ENCODE measurements at places on chromosomes 4 and X.

- H3K36me3 ChIP-seq, result no peaks in the 10 kb centered on the region
- no peaks in the 10 kb centered on the region for H3K27me3 ChIP-seq
- H3K27ac ChIP-seq, result no peak overlapping the region
- no peak overlapping the region for H3K4me3 ChIP-seq
- DNase-seq, result peak; percentile 11
Observed at GRCh38 chrX:152220606-152221005, 82.2 kb upstream of the MAGEA10 start.

- DNase-seq, result no peak
- H3K36me3 ChIP-seq, result no peaks in the 10 kb centered on the region
- H3K4me3 ChIP-seq, result no peak overlapping the region
Observed at GRCh38 chr4:25756503-25756902, 100.9 kb downstream of the SLC34A2 start.

- no peak overlapping the region for H3K4me3 ChIP-seq
- H3K4me1 ChIP-seq, result no peaks in the 10 kb centered on the region
- no peak overlapping the region for H3K27ac ChIP-seq
- DNase-seq, result no peak
- H3K27me3 ChIP-seq, result no peaks in the 10 kb centered on the region
Observed at GRCh38 chr4:111108153-111108552, 485.3 kb upstream of the PITX2 start.

DNA sequence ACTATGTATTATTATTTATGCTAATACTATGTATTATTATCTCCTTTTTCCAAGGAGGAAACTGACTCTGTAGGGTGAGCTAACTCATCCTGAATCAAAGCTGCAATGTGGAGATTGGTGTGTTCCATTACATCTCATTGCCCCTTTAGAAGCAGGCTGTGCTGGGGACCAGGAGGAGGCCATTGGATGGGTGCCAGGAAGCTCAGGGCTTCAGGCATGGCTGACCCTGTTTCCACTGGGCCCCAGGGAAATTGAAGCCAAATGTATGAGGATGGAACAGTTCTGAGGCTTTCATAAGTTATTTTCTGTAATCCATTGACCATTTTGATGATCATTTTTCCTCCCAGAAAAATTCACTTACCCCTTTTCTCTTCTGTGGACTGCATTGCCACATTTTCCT is 418.8 kb upstream of the ZFP42 start:
- no peaks in the 10 kb centered on the region for H3K4me1 ChIP-seq
- H3K36me3 ChIP-seq, result no peaks in the 10 kb centered on the region
- H3K27ac ChIP-seq, result no peak overlapping the region
- H3K27me3 ChIP-seq, result no peaks in the 10 kb centered on the region
- no peak for DNase-seq
- no peak overlapping the region for H3K4me3 ChIP-seq

DNA sequence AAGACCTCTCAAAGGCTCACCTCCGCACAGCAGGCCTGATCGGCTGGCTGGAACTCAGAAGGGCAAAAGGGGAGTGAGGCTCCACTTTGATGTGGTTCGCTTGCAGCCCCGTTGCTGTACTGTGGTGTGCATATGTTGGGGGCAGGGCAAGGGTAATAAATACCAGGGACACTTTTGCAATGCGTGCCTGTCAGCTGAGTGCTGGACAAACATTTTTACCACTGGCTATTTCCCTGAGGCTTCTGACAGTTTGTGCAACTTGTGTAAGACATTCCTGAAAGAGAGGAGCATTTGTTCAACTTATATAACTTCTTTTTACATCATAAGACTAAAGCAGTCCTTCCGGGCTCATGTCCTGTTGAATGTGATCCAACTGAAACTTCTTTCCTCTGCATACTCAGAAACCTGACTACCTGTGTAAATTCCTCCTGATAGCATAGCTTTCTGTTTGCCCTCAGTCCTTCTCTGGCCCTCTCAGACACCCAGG is 82.3 kb downstream of the SPRY1 start:
- no peak overlapping the region for H3K27ac ChIP-seq
- no peaks in the 10 kb centered on the region for H3K27me3 ChIP-seq
- no peak overlapping the region for H3K4me3 ChIP-seq
- DNase-seq, result no peak
- H3K4me1 ChIP-seq, result peaks cover 11% of the 10 kb centered on the region

GRCh38 chr4:1258457-1258856 is 9.5 kb upstream of the CTBP1 start:
- DNase-seq, result no peak
- no peaks in the 10 kb centered on the region for H3K27me3 ChIP-seq
- H3K4me3 ChIP-seq, result no peak overlapping the region
- H3K36me3 ChIP-seq, result no peaks in the 10 kb centered on the region

GRCh38 chr4:74370912-74371311 is 6.0 kb downstream of the EREG start:
- H3K36me3 ChIP-seq, result peaks cover 12% of the 10 kb centered on the region
- no peak for DNase-seq
- H3K27me3 ChIP-seq, result no peaks in the 10 kb centered on the region
- H3K4me3 ChIP-seq, result no peak overlapping the region
- peaks cover 51% of the 10 kb centered on the region for H3K4me1 ChIP-seq

DNA sequence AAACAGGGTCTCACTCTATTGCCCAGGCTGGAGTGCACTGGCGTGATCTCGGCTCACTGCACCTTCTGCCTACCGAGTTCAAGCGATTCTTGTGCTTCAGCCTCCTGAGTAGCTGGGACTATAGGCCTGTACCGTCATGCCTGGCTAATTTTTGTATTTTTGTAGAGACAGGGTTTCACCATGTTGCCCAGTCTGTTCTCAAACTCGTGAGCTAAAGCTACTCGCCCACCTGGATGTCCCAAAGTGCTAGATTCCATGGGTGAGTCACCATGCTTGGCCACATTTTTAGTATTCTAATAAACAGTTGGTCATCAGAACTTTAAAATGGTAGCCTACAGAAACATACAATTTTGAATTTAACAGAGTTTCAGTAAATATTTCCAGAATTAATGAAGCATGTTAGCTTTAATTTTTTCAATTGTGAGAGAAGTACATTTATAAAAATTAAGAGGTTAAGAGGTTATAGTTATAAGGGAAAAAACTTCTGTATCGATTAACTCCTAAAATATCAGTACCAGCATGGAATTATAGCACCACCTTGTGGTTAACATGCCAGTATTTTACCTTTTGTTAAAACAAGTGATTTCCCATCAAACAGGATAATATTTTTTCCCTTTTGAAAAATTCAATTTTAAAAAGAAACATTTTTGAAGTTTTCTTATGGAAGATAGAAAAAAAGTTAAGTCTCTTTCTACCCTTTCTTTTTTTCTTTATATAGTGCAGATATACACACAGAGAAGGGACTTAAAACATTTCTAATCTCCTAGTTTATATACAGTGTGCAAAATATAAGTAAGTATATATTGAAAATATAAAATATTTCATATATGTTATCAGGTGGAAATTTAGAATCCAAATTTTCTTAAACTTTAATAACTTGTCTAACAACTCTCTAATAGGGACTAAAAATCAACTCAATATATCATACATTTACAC is 35.4 kb downstream of the CEP44 start:
- DNase-seq, result no peak
- no peak overlapping the region for H3K4me3 ChIP-seq
- H3K4me1 ChIP-seq, result peaks cover 14% of the 10 kb centered on the region
- H3K27ac ChIP-seq, result no peak overlapping the region
- no peaks in the 10 kb centered on the region for H3K36me3 ChIP-seq

- H3K36me3 ChIP-seq, result no peaks in the 10 kb centered on the region
- H3K4me1 ChIP-seq, result no peaks in the 10 kb centered on the region
- DNase-seq, result no peak
- H3K4me3 ChIP-seq, result no peak overlapping the region
- no peak overlapping the region for H3K27ac ChIP-seq
Observed at GRCh38 chr4:184988611-184989010, 29.7 kb upstream of the HELT start.

DNA sequence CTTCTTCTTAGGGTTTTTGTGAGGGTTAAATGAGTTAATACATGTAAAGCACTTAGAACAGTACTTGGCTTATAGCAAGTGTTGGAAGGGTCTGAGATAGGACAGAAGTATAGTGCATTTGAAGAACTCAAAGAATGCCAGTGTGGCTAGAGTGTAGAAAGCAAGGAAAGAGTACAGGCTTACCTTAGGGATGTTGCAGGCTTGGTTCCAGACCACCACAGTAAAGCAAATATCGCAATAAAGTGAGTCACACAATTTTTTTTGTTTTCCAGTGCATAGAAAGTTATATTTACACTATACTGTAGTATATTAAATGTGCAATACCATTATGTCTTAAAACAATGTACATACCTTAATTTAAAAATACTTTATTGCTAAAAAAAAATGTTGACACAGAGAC is 41.3 kb downstream of the KIF4A start:
- no peak for DNase-seq
- no peak overlapping the region for H3K4me3 ChIP-seq
- H3K27me3 ChIP-seq, result no peaks in the 10 kb centered on the region
- H3K36me3 ChIP-seq, result no peaks in the 10 kb centered on the region
- H3K27ac ChIP-seq, result no peak overlapping the region

- no peak for DNase-seq
- H3K27ac ChIP-seq, result no peak overlapping the region
- H3K36me3 ChIP-seq, result no peaks in the 10 kb centered on the region
- no peak overlapping the region for H3K4me3 ChIP-seq
- no peaks in the 10 kb centered on the region for H3K27me3 ChIP-seq
Observed at GRCh38 chr4:6232836-6233785, 32.8 kb upstream of the JAKMIP1 start.

DNA sequence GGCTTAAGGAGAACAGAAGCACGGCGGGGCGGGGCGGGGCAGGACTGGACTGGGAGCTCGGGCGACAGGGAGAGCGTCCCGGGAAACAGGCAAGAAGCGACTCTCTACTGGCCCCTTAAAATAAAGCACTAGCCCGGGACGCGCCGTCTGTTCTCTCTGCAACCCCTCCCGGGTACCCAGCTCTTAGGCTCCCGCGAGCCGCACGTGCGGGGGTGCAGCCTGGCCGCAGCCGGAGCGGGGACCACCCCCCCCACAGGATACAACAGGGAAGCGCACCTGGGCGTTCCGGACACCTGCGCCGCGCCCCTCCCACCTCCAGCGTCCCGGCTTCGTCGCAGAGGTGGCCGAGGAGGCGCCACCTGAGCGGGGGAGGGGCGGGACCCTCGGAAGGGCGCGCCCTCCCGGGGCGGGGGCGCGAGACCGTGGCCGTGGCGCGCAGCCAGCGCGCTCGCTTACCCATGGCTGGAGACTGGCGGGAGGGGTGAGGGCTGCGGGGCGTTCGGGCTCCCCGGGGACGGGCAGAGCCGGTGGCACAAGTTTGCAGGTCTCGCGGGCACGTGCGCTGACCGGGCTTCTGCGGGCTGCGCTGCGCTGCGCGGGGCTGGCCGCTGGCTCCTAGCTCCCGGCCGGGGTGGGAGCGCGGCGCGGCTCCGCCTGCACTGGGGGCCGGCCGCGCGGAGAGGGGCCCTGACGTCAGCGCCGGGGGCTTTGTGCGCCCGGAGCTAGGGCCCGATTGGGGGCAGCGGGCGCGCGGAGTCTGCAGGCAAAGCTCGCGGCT is 91.5 kb downstream of the GEMIN8 start:
- no peaks in the 10 kb centered on the region for H3K4me1 ChIP-seq
- H3K27ac ChIP-seq, result no peak overlapping the region
- peaks cover 43% of the 10 kb centered on the region for H3K27me3 ChIP-seq

GRCh38 chr4:80540349-80540748 is 204.8 kb downstream of the CFAP299 start:
- no peak overlapping the region for H3K27ac ChIP-seq
- no peak for DNase-seq
- no peaks in the 10 kb centered on the region for H3K36me3 ChIP-seq
- H3K27me3 ChIP-seq, result no peaks in the 10 kb centered on the region

- DNase-seq, result no peak
- no peaks in the 10 kb centered on the region for H3K36me3 ChIP-seq
- peaks cover 14% of the 10 kb centered on the region for H3K4me1 ChIP-seq
- H3K27ac ChIP-seq, result no peak overlapping the region
- H3K4me3 ChIP-seq, result no peak overlapping the region
Observed at GRCh38 chr4:168453146-168453545, 27.1 kb downstream of the DDX60L start.

DNA sequence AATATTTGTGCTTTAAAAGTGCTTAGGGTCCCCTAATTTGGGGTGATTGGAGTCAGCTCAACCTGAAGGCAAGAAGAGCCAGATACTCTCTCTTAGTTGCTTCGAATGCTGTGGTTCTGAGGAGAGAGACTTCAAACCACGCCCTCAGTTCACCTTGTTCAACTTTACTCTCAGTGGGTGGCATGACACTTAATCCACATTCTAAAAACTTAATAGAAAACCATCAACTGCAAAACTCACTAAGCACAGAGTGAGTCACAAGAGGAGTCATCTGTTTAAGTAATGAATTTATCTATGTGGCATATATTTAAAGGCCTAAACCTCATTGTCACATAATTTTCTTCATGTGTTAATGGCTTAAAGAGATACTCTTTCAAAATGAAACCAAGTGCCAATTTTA is 99.5 kb upstream of the SLC4A4 start:
- no peak overlapping the region for H3K4me3 ChIP-seq
- no peak overlapping the region for H3K27ac ChIP-seq
- no peaks in the 10 kb centered on the region for H3K4me1 ChIP-seq
- DNase-seq, result no peak
- H3K36me3 ChIP-seq, result no peaks in the 10 kb centered on the region

- no peak overlapping the region for H3K27ac ChIP-seq
- H3K36me3 ChIP-seq, result no peaks in the 10 kb centered on the region
- H3K27me3 ChIP-seq, result no peaks in the 10 kb centered on the region
- H3K4me3 ChIP-seq, result no peak overlapping the region
- DNase-seq, result no peak
- H3K4me1 ChIP-seq, result peaks cover 10% of the 10 kb centered on the region
Observed at GRCh38 chr4:116070283-116070682, 956.9 kb upstream of the NDST4 start.

GRCh38 chr4:134078230-134078914 is 123.2 kb downstream of the PABPC4L start:
- no peak overlapping the region for H3K27ac ChIP-seq
- H3K4me1 ChIP-seq, result no peaks in the 10 kb centered on the region
- no peak overlapping the region for H3K4me3 ChIP-seq
- no peak for DNase-seq
- H3K36me3 ChIP-seq, result no peaks in the 10 kb centered on the region

- peaks cover 3% of the 10 kb centered on the region for H3K4me1 ChIP-seq
- H3K4me3 ChIP-seq, result no peak overlapping the region
- no peaks in the 10 kb centered on the region for H3K27me3 ChIP-seq
- no peak for DNase-seq
- peaks cover 16% of the 10 kb centered on the region for H3K36me3 ChIP-seq
Observed at GRCh38 chr4:169153481-169154087, 117.2 kb downstream of the SH3RF1 start.

- no peak overlapping the region for H3K27ac ChIP-seq
- H3K27me3 ChIP-seq, result no peaks in the 10 kb centered on the region
- H3K36me3 ChIP-seq, result no peaks in the 10 kb centered on the region
- no peaks in the 10 kb centered on the region for H3K4me1 ChIP-seq
- no peak overlapping the region for H3K4me3 ChIP-seq
Observed at GRCh38 chrX:94302446-94302845, 628.4 kb downstream of the FAM133A start.

GRCh38 chr4:189613207-189613606 is 327.5 kb upstream of the FRG1 start:
- H3K4me1 ChIP-seq, result no peaks in the 10 kb centered on the region
- no peak overlapping the region for H3K27ac ChIP-seq
- H3K27me3 ChIP-seq, result no peaks in the 10 kb centered on the region
- no peak overlapping the region for H3K4me3 ChIP-seq

GRCh38 chrX:69154051-69154450 is 11.2 kb downstream of the PJA1 start:
- H3K27me3 ChIP-seq, result no peaks in the 10 kb centered on the region
- DNase-seq, result no peak
- H3K4me1 ChIP-seq, result peaks cover 18% of the 10 kb centered on the region
- H3K4me3 ChIP-seq, result no peak overlapping the region
- H3K36me3 ChIP-seq, result no peaks in the 10 kb centered on the region

- no peaks in the 10 kb centered on the region for H3K36me3 ChIP-seq
- H3K4me3 ChIP-seq, result no peak within 1 kb of the TSS
- DNase-seq, result no peak
Observed at GRCh38 chr4:76023389-76023788, at the start of gene CXCL10. Gene CXCL10 (minus strand): TSS chr4:76023497. CDS start chr4:76023431, 66 bp downstream.

All from keratinocyte (primary cell).